ENCODE measurements at places on chromosomes 1 and 21.

DNA sequence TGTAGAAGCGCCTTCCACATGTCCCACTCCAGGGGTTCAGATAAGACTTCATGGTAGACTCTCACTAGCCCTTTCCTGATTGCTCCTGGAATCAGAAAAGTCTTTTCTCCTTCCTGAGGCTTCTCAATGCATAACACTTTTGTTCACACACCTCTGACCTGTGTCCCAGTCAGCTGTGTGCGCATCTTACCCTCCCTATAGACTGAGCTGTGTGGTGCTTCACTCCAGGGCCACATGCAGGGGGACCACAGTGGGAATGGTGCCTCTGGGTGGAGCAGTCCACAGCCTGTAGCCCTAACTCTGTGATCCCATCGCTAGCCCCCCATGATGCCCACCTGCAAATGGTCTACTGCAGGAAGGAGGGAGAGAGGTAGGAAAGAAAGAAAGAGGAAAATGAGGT, 84.0 kb upstream of the TLR5 start:
- no peak for DNase-seq

GRCh38 chr1:4682607-4683220, 28.3 kb downstream of the AJAP1 start:
- no peak for DNase-seq

GRCh38 chr1:173444757-173445156, 32.4 kb upstream of the PRDX6 start:
- no peak for DNase-seq

GRCh38 chr1:93758842-93759515, 77.3 kb upstream of the BCAR3 start:
- DNase-seq = no peak

DNA sequence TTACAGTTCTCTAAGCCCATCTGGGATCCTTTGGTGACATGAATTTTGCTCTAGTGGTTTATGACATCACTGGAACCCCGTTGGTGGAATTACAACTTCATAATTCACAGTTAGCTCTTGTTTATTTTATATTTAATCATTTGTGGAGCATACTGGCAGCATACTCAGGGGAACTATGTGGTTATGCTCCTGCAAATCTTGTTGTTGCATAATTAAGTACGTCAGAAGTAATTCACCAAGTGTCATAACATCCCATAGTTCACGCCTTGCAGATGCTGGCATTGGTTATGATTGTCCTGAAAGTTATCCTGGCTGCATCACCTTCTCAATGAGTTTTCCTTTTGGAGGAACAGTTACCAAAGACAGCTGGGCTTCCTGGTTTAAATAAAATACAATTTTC, 16.5 kb downstream of the PRRX1 start:
- DNase-seq = peak; percentile 67

- DNase-seq = no peak
These were observed 42.4 kb downstream of the MEF2D start for GRCh38 chr1:156458181-156458503.

DNA sequence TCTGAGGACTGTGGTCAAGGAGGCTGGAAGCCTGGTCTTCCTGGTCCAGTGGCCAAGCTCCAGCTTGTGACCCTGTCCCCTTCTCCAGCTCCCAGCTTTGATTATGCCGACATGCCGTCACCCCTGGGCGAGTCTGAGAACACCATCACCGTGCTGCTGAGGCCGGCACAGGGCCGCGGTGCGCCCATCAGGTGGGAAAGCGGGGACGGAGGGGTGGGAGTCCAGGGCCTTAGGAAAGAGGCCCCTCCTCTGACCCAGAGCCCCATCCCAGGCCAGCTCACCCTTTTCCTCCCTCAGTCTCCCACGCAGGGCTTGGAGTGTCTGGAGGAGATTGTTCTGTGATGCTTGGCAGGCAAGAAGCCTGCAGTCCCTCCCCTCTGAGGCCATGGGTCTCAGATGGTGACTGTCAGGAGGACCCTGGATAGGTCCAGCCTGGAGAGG, 43.6 kb downstream of the PTPRU start:
- DNase-seq = no peak

DNA sequence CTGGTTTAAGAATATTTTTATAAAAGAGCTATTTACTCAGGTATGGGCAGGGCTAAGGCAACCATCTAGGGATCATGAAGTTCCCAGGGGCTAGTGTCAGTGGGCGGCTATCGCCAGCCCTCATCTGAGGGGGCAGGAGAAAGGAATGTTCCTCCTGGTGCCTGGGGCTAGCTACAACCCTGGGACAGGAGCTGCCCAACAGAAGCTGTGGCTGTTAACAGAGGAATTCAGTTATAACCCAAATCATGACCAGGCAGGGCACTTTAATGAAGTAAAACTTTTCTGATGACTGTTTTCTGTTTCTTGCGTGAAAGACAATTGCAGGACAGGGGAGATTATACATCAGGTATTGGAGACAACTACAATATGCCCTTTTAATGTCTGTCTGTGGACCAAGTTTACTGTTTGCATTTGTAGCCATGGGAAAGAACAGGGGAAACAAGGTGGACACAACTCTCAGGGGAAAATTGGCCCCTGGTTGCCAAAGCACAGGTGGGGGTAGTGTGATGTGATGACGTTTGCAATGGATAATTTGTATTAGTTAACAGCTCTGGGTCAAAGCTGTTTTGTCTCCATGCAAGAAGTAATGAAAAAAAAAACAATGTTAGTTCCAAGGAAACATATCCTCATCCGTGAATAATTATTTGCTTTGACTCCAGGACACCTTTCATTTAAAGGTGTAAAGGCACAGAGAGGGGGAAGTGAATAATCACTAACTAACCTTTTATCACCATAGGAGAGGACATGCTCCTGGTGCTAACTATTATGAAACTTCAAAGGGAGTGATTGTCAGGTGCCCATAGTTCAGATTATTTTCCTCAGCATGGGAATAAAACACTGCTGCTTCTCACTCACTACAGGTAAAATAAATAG, 105.2 kb downstream of the TSEN15 start:
- no peak for DNase-seq

- DNase-seq = no peak
These were observed 111.2 kb upstream of the PROX1 start for GRCh38 chr1:213876531-213876930.

DNA sequence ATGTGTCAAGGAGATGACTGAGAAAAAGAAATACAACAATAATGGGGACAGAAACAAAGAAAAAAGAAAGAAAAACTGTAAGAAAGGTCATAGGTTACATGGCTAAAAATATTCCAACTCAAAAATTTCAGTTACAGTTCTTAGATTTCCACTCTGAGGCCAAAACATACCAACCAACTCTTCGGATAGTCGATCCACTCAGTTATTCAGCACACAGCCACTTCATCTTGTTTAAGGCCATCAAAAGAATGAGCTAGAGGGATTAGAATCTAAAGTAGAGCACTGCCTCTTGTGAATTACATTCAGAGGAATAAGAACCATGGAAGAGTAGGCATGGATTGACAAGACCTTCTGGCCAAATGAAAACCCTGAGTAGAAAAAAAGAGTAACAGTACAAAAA, 277.0 kb downstream of the MRPL39 start:
- no peak for DNase-seq

DNA sequence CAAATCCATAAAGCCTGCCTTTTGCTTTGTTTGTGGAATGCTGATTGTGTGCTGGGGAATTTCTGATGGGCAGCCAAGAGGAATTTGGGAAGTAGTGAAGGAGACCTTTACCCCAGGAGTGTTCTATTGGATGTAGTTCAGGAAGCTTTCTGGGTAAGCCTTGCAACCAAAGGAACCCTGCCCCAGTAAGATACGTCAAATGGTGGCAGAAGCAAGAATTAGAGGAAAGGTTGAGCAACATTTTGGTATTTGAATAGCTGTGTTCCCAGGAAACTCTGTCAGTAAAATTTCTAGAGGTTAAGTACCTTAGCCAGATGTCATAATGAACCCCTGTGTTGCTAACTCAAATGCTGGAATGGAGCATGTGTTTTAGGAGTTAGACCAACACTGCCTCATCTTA, 6.4 kb downstream of the MGST3 start:
- no peak for DNase-seq

GRCh38 chr1:33381977-33382376, 48.9 kb downstream of the PHC2 start:
- DNase-seq = no peak

GRCh38 chr1:77378723-77379535, 97.1 kb downstream of the AK5 start:
- DNase-seq = no peak

Data from sigmoid colon (tissue), 7 donors.